Amygdala (tissue), 56 donors: ENCODE measurements at places on chromosomes 16 and 17.

GRCh38 chr16:51359141-51359955 lies 208.3 kb upstream of the SALL1 start:
- DNase-seq = peak; percentile 30

DNA sequence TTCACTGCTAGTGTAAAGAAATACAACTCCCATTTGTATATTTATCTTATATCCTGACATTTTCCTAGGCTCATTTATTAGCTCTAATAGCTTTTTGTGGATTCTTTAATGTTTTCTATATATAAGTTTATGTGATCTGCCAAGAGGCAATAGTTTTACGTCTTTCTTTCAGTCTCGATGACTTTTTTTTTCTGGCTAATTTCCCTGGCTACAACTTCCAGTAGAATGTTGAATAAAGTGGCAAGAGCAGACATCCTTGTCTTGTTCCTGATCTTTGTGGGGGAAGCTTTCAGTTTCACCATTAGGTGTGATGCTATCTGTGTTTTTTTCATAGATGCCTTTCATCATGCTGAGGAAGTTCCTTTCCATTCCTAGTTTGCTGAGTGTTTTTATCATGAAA lies 43.9 kb upstream of the ABCA3 start:
- no peak for DNase-seq

DNA sequence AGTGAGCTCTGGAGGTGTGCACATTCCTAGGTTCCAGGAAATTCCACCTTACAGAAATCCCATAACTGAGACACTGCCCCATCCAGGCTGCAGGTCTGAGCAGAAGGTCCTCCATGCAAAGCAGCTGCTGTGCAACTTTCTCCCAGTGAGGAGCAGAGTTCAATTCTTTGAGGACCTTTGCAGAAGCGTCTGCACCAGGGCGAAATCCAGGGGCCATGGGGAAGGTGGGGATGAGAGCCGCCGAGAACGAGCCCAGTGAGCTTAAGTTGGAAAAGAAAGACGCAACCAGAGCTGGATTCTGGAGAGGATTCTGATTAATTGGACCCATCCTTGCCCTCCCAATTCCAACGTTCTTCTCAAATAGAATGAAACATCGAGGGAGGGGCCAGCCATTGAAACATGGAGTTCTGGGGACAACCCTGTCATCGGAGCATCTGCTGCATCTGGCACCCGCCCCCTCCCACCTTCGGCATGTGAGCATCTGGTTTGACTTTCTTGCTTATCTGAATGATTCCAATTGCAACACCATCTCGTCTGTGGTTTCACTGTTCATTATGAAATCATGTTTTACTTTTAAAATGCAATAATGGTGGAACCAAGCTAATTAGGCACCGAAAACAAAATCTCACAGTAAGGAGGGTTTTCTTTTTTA lies 190.6 kb upstream of the FOXF1 start:
- DNase-seq = no peak

DNA sequence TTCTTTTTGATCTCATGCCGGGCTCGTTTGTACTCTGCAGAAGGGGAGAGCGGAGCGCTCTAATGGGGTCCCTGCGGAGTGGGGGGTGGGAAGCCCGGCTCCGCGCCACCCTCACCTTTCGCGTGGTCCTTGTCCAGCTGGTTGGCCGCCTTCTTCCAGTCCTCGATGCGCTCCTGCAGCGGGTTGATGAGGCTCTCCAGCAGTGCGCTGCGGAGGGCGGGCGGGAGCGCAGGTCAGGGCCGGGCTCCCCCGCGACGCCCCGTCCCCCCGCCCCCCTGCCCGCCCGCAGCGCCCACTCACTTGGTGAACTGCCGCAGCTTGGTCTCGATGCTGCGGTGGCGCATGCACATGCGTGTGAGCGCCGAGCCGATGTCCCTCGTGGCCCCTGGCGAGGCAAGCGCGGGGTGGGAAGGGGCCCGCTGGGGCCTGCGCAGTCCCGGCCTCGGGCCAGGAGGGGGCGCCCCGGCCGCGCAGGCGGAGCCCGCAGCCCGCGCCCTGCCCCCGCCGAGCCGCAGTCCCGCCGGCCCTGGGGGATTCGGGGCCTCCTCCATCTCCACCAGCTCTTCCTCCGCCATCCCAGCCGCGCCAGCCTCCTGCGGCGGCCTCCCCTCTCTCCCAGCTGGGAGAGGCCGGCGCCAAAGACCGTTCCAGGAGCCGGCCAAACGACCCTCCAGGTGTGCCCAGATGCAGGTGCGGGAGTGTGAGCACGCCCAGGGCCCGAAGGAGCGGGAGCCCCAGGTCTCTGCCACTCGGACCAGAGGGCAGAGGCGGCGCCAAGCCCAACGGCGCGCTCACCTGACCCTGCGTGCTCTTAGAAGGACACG lies 6.0 kb downstream of the MTSS2 start:
- no peak for DNase-seq
